Astrocyte (in vitro differentiated cells and primary cell): ENCODE measurements at places on chromosomes 7 and 10. TPM values are rescaled to one million over a fixed set of nuclear protein-coding genes. Genes with fewer than 3 reads are reported as not detected.

- DNase-seq = peak; percentile 40
- H3K4me1 ChIP-seq = no peaks in the 10 kb centered on the region
- no peaks in the 10 kb centered on the region for H3K36me3 ChIP-seq
- H3K27ac ChIP-seq = no peak overlapping the region
- H3K27me3 ChIP-seq = peaks cover 3% of the 10 kb centered on the region
- no peak overlapping the region for H3K4me3 ChIP-seq
Observed at GRCh38 chr7:28433699-28434219, 21.4 kb downstream of the CREB5 start.

DNA sequence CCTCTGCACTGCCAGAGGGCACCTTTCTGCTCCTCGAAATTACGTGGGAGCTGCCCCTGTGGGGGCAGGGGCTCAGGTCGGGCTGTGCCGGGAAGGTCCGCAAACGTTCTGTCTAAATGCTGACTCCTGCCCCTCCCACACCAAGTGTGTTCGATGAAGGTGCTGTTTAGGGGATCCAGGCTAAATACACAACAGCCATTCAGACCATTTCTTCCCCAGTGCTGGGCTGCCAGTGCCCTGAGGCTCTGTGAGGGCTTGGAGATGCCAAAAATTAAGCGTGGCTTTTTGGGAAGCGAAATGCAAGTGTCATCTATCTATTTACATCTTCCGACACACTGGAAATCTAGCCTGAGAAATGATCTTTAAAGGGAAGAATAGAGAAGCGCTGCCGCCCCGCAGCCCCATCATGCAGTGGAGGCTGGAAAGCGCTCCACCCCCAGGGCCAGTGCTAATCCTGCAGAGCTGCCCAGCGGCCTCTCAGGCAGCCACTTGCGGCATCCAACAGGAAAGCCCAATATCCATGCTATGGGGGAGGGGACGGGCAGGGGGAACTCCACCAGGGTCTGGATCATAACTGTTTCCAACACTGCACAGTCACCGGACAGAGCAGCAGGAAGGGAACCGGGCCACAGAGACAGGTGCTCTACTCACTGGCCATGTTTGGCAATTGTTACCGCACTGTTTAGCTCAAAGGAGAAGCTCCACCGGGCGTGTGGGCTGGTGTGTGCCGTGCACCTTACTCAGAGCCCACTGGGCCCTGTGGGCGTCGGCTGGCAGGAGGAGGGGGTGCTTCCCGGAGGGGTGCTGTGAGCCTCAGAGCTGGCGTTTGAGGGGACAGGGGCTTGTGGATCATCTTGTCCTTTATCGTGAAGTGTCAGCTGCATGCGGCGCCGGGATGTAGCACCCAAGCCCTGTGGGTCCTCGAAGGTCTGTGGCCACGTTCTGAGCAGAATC, 205.5 kb downstream of the DNAJB6 start:
- DNase-seq = no peak
- H3K4me1 ChIP-seq = no peaks in the 10 kb centered on the region
- no peaks in the 10 kb centered on the region for H3K36me3 ChIP-seq
- no peaks in the 10 kb centered on the region for H3K27me3 ChIP-seq

DNA sequence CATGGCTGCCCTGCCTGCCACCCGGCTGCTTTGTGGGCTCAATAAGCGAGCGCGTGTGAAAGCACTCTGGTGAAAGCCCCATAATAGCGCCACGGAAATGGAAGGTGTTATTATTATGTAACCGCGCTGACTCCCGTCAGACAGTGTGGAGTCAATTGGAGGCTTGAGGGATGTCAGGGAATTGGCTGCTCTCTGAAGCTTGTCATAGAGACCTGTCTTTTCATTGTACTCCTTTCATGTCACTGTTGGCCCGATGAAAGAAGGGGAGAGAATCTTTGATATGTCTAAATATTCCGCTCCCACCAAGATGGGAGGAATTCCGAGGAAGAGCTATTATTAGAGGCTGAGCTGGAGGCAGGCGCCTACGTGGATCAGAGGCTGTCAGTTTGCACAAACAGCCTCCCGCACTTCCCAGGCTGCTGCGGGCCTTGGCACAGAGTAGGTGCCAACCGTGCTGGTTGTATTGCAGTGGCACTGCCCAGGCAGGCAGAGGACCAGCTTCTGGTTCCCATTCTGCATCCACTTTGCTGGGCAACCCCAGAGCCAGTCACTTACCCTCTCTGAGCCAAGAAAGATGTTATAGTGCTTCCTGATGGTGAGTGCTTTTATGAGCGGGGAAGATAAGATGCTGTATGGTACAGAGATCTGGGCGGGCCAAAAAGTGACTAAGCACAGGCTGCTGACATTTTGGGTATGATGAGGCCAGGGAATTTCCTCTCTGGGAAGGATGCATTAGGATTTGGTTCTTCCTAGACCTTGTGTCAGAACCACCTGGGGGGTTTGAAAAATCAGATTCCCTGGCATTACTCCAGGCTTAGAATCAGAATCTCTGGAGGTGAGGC, 151.4 kb downstream of the RPS24 start:
- no peak overlapping the region for H3K4me3 ChIP-seq
- H3K27ac ChIP-seq = no peak overlapping the region
- H3K4me1 ChIP-seq = peaks cover 2% of the 10 kb centered on the region
- no peak for DNase-seq
- no peaks in the 10 kb centered on the region for H3K36me3 ChIP-seq

DNA sequence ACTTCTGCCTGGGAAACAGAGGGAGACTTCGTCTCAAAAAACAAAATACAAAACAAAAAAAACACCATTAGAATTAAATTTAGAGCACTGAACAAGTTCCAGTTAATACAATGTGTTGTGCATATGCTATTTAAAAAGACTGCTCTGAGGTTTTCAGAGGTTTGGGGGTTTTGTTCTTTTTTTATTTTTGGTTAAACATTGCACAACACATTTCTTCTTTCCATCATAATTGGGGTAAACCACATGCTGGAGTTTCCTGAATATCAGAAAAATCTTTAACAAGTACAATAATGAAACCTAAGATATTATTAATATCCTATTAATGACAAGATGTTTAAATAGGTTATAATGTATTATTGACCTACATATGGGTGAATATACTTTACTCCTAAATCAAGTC, 26.3 kb downstream of the IGF2BP3 start:
- DNase-seq = no peak
- no peak overlapping the region for H3K4me3 ChIP-seq
- H3K36me3 ChIP-seq = no peaks in the 10 kb centered on the region
- no peaks in the 10 kb centered on the region for H3K27me3 ChIP-seq
- H3K4me1 ChIP-seq = no peaks in the 10 kb centered on the region
- no peak overlapping the region for H3K27ac ChIP-seq

DNA sequence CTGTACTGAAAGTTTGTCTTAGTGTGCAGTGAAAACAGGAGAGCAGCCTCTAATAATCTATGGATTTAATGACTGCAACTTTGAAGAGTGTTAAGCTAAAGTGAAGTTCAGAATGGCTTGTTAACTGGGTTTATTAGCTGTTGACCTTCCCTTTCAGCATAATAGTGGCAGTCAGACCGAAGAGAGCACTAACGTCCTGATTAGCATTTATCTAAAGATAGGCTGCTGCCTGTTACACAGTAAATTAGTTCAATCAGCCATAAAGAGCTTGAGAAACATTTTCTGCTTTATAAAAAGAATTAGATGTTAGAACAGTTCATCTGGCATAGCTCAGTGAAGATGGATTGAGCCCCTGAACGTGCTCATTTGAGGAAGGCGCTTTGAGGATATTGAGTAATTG, 433.0 kb downstream of the AUTS2 start:
- no peak overlapping the region for H3K27ac ChIP-seq
- H3K4me3 ChIP-seq = no peak overlapping the region
- no peak for DNase-seq
- H3K36me3 ChIP-seq = no peaks in the 10 kb centered on the region
- H3K27me3 ChIP-seq = no peaks in the 10 kb centered on the region

GRCh38 chr10:118594392-118595063, 920 bp downstream of the PRLHR start:
- DNase-seq = peak; percentile 13
- no peak overlapping the region for H3K4me3 ChIP-seq
- no peak overlapping the region for H3K27ac ChIP-seq
- no peaks in the 10 kb centered on the region for H3K36me3 ChIP-seq
- H3K4me1 ChIP-seq = no peaks in the 10 kb centered on the region
- H3K27me3 ChIP-seq = peaks cover 29% of the 10 kb centered on the region

DNA sequence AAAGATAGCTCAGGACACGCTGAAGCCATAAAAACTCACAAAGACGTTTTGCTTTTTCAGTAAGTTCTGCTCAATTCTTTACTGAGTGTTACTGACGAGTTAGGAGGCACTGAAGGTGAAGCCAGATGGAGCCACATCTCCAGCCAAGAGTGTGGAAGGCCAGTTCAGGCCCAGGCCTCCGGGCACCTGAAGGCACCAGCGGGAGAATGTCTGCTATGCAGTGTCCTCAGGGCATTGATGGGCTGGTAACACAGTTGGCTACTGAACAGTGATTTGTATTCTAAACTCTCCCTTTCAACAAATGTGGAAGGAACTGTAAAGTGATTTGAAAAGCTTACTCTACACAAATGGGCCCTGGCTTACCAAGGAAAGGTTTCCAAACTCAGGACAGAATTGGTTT, 64.8 kb upstream of the SVIL start:
- H3K36me3 ChIP-seq = no peaks in the 10 kb centered on the region
- no peak overlapping the region for H3K4me3 ChIP-seq
- DNase-seq = no peak
- no peaks in the 10 kb centered on the region for H3K27me3 ChIP-seq

- no peaks in the 10 kb centered on the region for H3K4me1 ChIP-seq
- H3K27ac ChIP-seq = no peak overlapping the region
- no peak overlapping the region for H3K4me3 ChIP-seq
Observed at GRCh38 chr7:14698239-14698638, 204.3 kb downstream of the DGKB start.

DNA sequence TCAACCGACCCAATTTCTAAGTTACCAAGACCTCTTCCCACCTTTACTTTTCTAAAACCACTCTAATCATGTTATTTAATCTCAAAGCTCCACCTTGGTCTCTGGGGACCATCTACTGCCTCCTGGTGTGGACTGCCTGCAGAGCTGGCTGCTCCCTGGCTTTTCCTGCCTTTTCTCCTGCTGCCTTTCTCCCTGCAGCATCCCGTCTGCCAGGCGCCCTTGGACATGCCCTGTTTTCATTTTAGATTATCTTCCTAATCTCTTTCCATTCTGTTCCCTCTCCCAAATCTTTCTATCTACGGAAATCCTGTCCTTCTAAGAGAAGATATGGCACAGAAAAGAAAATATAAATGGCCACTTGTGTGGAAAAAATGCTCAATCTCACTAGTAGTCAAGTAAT, 23.1 kb downstream of the TCAF1 start:
- peaks cover 16% of the 10 kb centered on the region for H3K36me3 ChIP-seq
- no peak overlapping the region for H3K27ac ChIP-seq
- no peak for DNase-seq
- H3K27me3 ChIP-seq = no peaks in the 10 kb centered on the region

DNA sequence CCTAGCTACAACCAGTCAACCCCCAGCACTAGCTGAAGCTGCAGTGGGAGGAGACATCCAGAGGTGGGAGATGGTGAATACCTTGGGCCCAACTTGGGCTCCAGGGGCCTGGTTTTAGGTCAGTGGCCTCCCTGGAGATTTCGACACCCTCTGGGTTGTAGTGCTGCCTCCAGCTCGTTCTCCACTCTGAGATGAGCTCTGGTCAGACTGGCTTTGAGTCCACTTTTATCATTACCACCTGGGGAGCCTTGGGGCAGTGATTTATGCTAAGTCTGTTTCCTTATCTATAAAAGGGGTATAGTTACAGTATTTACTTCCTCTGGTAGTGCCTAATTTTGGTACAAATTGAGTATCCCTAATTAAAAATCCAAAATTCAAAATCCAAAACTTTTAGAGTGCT, 22.8 kb downstream of the PPIA start:
- H3K36me3 ChIP-seq = no peaks in the 10 kb centered on the region
- no peak overlapping the region for H3K4me3 ChIP-seq
- H3K27me3 ChIP-seq = no peaks in the 10 kb centered on the region
- no peak overlapping the region for H3K27ac ChIP-seq

GRCh38 chr10:49610458-49611165, 502 bp downstream of the SLC18A3 start:
- no peak for DNase-seq
- H3K27ac ChIP-seq = no peak overlapping the region
- H3K4me3 ChIP-seq = no peak overlapping the region
- H3K4me1 ChIP-seq = peaks cover 7% of the 10 kb centered on the region

GRCh38 chr10:5589661-5590511, 65.1 kb downstream of the CALML3 start:
- peak overlapping the region; percentile 35 for H3K27ac ChIP-seq
- no peaks in the 10 kb centered on the region for H3K27me3 ChIP-seq
- DNase-seq = peak; percentile 82
- H3K36me3 ChIP-seq = no peaks in the 10 kb centered on the region

DNA sequence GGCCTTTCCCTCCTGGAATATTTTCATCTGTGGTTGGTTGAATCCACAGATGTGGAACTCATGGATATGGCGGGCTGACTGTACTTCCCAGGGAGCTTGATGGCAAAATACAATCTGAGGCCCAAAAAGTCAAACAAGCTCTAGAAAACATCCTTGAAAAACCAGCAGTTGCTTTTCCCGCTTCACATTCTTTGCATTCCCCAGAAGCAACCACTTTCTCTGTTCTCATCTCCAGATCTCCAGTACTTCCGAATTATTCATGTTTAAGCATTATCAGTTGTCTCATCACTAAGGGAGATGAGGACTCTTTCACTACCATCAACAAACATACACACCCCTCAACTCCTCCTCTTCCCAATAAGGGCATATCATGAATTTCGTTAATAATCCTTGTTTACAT, 55.3 kb downstream of the KIF5B start:
- H3K4me1 ChIP-seq = peaks cover 9% of the 10 kb centered on the region
- peak; percentile 64 for DNase-seq
- H3K27ac ChIP-seq = no peak overlapping the region
- no peaks in the 10 kb centered on the region for H3K36me3 ChIP-seq
- no peaks in the 10 kb centered on the region for H3K27me3 ChIP-seq

DNA sequence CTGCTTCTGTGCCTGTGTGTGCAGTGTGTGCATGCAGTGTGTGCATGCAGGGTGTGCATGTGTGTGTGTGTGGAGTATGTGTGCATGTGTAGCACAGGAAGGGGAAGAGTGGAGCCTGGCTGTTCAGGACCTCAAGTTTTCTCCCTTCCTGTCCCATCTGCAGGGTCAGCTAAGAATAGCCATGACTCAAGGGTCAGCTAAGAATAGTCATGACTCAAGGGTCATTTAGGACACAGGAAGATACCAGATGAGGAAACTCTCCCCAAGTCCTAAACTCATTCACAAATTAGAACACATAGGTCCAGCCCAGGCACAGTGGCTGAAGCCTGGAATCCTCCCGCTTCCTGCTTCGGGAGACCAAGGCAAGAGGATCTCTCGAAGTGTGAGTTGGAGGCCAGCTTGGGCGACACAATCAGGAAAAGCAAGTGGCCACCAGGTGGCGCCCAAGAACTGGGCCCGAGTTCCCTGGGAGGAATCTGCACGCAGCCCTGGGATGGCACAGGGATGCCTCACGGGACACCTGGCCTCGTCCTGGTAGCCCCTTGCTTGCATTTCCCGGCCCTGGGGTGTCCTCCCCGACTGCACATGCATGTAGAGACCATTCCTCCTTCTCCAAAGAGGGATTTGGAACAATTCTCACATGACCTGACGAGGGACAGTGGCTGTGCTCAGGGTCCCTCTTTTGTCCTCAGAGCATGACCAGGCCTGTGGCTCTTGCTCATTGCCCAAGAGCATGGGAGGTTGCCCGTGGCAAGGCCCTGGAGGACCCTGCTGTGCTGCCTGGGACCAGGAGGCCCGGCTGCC, 21.4 kb upstream of the VOPP1 start:
- H3K4me1 ChIP-seq = peaks cover 5% of the 10 kb centered on the region
- no peaks in the 10 kb centered on the region for H3K36me3 ChIP-seq

Gene CACNA2D1
- total RNA-seq = 53.4 and 65.4 TPM in 2 replicates

Gene TMEM72
- not detected in 2 replicates for total RNA-seq

Gene SLC26A3
- not detected in 2 replicates for total RNA-seq

Gene VSIR
- total RNA-seq = 2.9 and 3.4 TPM in 2 replicates

Gene SPDYE5
- total RNA-seq = not detected in 2 replicates

Gene HOXA7
- not detected in 2 replicates for total RNA-seq

Gene WEE2
- not detected in 2 replicates for total RNA-seq
